Activated naive CD4-positive, alpha-beta T cell treated with anti-CD3 and anti-CD28 coated beads, Interleukin-2, amount 50 U/mL, for 16 hours (primary cell): ENCODE measurements at places on chromosomes 5 and 9.

DNA sequence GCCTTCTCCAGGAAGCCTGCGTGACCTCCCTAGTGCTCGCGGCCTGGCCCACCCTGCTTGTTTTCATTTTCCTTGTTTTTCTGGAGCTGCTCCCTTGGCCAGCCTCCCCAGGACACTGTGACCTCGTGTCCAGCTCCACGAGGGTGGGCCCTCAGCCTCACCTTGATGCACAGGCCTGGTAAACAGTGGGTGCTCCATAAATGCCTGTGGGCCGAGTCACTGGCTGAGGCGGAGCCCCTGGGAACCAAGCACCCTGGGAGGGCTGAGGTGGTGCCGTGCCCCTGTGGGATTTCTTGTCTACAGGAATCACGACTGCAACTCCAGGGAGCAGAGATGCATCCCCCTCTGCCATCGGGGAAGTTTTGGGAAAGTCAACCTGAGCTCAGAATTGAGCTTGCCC is 17.2 kb downstream of the FAM163B start:
- DNase-seq: no peak

- DNase-seq: no peak
Measured at GRCh38 chr5:127858116-127858784, 155.1 kb downstream of the CCDC192 start.

DNA sequence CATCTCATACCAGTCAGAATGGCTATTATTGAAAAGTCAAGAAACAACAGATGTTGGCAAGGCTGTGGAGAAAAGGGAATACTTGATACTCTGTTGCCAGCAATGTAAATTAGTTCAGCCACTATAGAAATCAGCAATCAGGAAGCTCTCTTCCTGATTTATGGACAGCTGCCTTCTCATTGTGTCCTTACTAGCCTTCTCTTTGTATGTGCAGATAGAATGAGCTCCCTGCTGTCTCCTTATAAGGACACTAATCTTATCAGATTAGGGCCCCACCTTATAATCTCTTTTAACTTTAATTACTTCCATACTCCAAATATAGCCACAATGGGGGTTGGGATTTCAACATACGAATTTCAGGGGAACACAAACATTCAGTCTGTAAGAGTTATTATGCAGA is 38.0 kb downstream of the KCNV2 start:
- no peak for DNase-seq

DNA sequence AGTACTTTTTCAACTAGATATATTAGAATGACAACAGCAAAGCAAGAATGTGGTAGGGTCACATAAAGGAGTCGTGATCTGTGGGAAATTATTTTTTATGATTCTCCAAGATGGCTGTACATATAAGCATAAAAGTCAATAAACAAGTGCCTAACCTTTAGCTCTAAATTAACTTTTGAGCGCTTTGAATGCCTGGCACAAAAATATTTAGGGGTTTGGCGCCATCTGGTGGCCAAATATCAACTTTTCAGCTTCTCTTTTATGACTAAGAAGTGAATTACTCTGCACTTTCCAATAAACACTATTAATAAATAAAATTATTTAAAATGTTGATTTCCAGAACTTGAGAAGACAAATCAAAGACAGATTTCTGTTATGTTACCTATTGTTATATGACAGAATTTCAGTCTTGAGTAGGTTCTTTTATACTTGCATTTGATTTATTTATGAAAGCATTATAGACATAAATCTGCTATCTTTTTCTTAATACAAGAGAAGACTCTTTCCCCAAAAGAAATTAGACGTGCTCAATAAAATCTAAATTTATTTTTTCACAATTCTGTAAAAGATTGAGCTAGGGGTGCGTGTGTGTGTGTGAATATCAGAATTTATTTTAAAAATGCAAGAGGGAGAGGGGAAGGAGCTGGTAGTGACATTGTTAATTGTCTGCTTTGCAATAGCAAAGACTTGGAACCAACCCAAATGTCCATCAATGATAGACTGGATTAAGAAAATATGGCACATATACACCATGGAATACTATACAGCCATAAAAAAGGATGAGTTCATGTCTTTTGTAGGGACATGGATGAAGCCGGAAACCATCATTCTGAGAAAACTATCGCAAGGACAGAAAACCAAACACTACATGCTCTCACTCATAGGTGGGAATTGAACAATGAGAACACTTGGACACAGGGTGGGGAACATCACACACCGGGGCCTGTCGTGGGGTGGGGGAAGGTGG is 36.7 kb upstream of the ARRDC3 start:
- DNase-seq: peak; percentile 67

GRCh38 chr9:95722141-95722540 is 153.3 kb upstream of the ERCC6L2 start:
- no peak for DNase-seq

DNA sequence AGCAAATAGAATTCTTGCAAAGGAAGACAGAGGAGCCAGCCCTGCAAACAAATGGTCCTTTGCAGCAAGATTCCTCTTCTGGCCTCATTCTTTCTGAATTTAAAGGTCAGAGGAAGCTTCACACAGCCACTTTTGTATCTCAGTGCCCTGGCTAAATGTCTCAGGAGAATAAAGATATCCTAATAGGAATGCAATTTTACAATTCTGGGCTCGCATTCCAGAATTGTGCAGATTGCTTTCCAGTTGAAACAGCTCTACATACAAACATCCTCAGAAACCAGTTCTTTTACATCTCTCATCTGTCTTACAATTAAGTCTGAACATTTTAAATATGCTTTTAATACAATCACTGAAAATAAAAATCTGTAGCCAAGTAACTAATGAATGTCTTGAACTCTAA is 14.6 kb upstream of the ACOT12 start:
- no peak for DNase-seq
